Dorsolateral prefrontal cortex (tissue), 122 donors: ENCODE measurements at places on chromosomes 12 and 14. TPM values are rescaled to one million over a fixed set of nuclear protein-coding genes. Genes with fewer than 3 reads are reported as not detected.

DNA sequence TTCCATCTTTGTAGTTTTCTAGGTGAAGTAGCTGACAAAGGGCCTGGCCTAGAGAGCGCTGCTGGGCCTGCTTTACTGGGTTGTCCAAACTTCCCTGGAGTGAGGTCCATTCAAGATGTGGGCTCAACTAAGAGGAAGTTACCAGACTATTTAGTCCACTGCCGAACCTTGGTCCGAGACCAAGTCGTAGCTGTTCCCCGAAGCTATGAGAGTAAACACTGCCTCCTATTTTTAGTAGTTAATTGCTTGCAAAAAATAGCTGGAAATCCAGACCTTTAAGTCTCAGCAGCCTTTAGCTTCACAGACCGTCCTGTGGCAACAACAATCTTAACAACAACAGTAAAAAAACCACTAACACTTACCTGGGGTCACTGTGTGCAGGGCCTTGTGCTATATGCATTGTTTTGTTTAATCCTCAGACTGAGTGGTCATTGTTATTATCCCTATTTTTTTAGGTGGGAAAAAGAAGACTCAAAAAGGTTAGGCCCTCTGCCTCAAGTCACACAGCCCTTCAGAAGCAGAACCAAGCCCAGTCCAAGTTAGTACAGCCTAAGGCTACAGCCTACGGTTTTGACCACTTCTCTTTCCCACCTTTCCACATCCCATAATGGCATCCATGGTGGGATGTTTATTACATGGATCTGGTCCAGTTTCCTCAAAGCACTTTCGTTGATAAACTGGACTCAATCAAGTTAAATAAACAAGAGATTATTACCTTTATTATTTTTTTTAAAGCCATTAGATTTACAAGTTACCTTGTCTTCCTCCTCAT, 30.6 kb downstream of the SOCS2 start:
- no peak for DNase-seq

GRCh38 chr12:116366456-116366776, 88.9 kb upstream of the MED13L start:
- no peak for DNase-seq

- no peak for DNase-seq
Observed at GRCh38 chr12:8553088-8553627, 12.5 kb upstream of the CLEC4E start.

DNA sequence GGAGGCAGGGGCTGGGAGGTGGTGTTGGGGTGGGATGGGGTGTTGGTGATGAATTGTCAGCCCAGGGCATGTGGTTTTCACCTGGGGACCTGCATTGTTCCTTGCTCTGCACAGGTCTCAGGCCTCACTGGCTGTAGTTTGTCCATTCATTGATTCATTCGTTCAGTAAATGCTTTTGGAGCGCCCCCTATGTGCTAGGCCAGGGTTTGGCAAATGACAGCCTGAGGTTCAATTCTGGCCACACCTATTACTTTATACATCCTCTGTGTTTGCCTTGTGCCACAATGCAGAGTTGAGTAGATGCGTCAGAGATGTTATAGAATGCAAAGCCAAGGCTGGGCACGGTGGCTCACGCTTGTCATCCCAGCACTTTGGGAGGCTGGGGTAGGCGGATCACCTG, 4.7 kb downstream of the ADCK1 start:
- DNase-seq, result no peak

DNA sequence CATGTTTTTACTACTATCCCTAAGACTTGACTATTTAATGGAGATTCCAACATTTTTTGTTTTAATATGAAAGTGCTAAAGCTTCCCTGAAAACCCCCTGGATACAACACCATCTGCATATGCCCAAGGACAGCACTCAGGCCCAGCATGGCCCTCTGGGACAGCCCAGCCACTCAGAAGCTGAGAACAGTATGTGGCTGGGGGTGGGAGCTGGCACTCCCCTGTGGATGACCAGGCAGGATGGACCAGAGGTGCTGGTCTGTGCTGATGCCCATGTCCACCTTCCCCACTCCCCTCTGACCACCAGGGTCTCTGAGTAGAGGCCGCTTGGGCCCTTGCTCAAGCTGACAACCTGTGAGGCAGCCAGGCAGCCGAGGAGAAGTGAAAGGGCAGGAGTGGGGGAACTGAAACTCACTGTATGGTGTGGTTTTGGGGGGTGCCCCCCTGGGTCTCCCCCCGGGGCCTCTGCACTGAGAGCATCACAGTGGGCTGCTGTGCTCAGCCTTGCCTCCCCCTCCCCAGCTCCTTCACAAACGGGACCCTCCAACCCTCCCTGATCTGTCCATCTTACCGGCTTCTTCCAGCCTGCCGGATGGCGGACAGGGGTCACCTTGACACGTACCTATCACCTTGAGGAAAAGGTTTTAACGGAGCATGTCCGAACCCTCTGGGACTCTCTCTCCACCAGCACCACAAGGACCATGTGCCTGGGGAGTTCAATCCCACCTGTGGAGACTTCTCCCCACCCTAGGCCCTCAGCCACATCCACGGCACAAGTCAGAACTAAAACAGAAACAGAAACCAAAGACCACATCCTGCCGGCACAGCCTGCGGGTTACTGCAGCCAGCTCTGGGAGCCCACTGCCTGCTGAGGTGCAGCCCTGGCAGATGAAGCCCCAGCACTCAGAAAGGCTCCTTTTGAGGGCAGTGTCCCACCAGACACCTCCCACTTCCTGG, at the start of gene TMEM229B:
Gene TMEM229B, minus strand, starts transcription at position 785 of the 957 bp plus-strand sequence. CDS start 14,798 bp downstream, outside the sequence.
- DNase-seq, result no peak

DNA sequence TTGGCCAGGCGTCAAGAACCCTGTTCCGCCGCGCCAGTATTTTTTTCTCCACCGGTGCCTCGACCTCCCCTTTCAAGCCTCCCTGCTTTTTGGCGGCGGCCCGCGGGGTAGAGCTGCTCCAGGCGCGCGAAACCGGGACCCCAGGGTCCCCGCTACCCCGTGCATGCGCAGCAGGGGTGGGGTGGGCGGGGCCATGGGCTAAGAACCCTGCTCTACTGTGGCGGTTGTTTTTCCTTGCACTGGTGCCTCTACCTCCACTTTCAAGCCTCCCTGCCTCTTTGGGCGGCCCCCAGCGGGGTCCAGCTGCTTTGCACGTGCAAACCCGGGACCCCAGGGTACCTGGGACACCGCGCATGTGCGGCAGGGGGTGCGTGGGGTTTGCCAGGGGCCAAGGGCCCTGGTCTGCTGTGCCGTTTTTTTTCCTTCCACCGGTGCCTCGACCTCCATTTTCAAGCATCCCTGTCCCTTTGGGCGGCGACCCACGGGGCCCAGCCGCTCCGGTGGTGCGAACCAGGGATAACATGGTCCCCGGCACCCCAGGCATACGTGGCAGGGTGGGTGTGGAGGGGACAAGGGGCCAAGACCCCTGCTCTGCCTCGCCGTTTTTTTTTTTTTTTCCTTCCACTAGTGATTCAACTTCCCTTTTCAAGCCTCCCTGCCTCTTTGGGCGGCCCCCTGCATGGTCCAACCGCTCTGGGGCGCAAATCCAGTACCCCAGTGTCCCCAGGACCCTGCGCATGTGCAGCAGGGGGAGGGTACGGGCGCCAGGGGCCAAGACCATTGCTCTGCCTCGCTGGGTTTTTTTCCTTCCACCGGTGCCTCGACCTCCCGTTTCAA, 326.8 kb downstream of the ALG10 start:
- no peak for DNase-seq

DNA sequence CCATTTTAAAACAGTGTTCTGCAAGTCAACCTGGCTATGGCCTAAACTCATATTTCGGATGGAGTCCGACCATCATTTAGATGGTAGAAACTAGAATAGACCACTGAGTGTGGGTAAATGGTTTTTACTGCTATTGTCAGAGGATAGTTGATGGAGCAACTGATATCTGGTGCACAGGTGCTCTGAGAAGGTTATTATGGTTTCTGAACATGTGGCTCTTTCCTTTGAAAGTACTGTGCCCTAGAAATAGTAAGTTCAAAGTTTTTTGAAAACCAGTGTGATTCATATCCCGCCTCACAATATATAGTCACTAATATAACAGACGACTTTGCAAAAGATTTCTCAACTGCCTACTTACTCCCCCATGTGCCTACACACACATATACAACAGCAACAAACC, 64.4 kb upstream of the BTG1 start:
- no peak for DNase-seq

GRCh38 chr14:34721129-34721528, 6.7 kb upstream of the CFL2 start:
- DNase-seq, result no peak

DNA sequence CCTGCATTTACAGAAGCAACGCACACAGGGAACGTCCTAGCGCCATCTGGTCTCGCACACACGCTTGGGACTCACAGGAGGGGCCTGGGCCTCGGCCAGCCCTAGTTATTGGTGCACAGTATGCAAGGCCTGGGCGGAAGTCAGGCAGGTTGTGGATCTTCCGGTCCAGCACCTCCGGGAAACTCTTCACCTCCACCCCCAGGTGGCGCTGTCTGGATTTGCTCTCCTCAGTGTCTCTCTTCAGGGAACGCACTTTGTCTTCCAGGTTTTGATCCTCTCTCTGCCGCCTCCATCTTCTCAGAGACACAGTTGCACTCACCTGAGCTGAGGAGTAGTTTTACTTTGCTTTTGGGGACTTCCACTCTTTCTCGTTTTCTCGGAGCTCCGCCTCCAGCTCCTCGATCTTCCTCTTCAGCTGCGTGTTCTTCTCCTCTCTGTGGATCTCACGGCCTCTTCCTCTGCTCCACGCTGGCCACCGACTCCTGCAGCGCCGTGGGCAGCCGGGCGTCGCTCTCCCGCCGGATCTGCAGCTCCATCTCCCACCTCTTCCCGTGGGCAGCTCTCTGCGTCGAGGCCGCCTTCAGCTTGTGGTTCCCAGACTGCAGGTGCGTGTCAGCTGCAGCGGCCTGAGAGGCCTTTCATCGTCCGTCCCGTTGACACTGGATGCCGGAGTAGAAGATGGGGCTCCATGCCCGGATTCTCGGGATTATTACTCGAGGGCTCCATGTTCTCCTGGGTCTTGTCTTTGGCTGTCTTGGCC, 933.8 kb downstream of the TMEM121 start:
- DNase-seq, result no peak

DNA sequence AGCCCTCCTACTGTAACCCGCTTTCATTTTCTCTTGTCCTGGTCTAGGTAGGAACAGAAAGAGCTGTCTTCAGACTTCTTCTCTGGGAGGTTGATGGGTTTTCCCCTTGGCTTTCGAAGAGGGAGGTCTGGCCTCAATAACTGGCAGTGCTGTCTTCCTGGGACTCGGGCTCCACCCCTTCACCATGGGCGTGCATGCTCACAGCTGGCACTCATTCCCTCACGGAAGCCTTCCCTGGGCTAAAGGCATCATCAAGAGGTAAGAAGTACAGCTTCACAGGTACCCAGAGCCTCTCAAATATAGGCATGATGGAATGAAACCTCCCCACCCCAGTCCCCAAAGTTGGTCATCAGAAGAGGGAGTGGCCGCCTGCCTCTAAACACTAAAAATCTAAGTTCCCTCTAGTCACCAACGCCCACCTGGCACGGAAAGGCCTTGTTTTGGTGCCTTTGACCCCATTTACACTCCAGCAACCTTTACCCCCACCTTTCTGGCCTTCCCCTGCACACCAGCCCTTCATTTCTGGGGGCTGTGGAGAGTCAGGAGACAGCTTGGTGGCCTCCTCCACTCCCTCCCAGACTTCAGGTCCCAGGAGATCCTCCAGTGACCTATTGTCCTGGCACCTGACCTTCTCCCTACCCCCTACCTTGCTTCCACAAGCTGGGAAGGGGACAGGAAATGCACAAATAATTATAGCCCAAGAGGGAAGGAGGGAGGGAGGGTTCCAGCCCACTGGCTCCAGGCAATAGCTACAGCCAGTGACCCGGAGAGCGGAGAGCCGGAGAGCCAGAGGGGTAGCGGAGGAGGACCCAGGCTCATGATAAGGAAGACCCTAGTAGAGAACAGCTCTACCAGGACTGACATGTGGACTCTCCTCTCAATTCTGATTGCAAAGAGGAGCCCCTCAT, 2.8 kb downstream of the RAPGEF3 start:
- no peak for DNase-seq

- DNase-seq, result no peak
Observed at GRCh38 chr12:131818821-131819585, 9.2 kb upstream of the MMP17 start.

GRCh38 chr12:103956509-103957027, 9.1 kb upstream of the TDG start:
- no peak for DNase-seq

GRCh38 chr12:32489070-32489469, 89.7 kb downstream of the FGD4 start:
- no peak for DNase-seq

GRCh38 chr14:30958555-30959407, 66.7 kb upstream of the AP4S1 start:
- no peak for DNase-seq

DNA sequence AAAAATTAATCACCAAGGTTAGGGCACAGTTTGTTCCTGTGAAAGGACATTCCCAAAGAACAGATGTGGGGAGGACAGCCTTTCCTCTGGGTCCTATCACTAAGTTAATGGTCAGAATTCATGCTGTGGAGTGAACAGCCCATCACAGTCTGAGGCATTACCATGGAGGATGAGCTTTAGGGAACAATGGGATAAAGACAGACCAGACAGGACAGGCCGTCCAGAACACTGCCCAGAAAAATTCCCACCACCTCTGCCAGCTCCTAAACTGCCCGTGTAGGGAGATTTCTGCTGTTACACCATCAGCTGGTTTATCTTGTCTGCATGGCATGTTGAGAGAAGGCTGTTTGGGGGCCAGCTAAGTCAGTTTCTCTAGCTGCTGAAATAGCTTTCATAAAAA, 49.6 kb upstream of the IFNG-AS1 start:
- no peak for DNase-seq

GRCh38 chr14:58638231-58639197, 752 bp downstream of the DACT1 start:
- DNase-seq, result no peak

DNA sequence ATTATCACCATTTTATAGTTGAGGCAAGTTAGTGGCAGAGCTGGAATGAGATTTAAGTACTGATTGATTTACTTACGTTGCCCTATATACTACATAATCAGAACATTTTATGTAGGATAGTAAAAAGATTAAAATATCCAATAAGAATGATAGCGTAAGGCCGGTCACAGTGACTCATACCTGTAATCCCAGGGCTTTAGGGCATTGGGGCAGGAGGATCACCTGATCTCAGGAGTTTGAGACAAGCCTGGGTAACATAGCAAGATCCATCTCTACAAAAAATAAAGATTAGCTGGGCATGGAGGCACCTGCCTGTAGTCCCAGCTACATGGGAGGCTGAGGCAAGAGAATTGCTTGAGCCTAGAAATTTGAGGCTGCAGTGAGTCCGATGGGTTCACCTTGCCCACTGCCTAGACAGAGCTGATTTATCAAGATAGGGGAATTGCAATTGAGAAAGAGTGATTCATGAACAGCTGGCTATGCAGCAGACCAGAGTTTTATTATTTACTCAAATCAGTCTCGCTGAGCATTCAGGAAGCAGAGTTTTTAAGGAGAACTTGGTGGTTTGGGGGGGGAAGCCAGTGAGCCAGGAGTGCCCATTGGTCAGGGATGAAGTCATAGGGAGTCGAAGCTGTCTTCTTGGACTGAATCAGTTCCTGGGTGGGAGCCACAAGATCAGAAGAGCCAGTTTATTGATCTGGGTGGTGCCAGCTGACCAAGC, 24.7 kb upstream of the SGPP1 start:
- DNase-seq, result no peak

- no peak for DNase-seq
Observed at GRCh38 chr12:75648856-75649255, 137.4 kb upstream of the KRR1 start.

KRT73 gene
- total RNA-seq, result not detected

TMEM132D gene
- 25.9 TPM for total RNA-seq

KCNA5 gene
- total RNA-seq, result 10.6 TPM

AICDA gene
- total RNA-seq, result not detected

SMAGP gene
- total RNA-seq, result 0.76 TPM

RNASE4 gene
- 3.1 TPM for total RNA-seq

TMEM132C gene
- total RNA-seq, result 13.1 TPM
